ENCODE measurements at places on chromosomes 7 and 10.

- DNase-seq, result no peak
Measured at GRCh38 chr10:5512881-5513612, 11.7 kb upstream of the CALML3 start.

DNA sequence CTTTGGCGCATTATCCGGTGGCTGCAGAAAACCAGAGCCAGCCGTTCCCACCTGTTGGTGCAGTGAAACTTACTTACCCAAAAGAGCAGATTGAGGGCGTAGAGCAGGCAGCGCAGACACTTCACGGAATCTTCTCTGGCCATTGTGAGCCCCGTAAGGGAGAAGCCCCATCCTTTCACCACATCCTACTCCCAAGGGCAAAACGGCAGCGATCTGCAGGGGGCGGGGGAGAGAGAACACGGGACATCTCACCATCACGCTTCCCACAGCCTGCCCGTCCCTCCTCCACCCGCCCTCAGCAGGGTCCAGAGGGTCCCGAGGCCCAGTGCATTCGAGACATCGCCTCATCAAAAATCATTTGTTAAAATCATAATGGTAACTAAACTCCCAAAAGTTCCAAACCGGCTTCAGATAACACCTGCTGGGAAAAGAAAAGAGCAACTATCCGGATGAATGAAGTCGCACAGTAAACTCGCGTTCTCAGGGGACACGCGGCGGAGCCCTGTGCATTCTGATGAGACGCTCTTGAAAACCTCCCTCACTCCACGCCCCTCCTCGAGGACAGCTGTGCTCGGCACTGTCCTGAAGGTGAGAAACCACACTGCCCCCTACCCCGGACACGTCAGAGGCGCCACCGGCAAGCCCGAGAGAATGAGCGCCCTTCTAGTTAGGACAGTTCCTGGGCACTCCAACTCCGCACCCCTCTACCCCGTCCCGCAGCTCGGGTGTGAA, 1.2 kb downstream of the TSPAN12 start:
- DNase-seq, result no peak

DNA sequence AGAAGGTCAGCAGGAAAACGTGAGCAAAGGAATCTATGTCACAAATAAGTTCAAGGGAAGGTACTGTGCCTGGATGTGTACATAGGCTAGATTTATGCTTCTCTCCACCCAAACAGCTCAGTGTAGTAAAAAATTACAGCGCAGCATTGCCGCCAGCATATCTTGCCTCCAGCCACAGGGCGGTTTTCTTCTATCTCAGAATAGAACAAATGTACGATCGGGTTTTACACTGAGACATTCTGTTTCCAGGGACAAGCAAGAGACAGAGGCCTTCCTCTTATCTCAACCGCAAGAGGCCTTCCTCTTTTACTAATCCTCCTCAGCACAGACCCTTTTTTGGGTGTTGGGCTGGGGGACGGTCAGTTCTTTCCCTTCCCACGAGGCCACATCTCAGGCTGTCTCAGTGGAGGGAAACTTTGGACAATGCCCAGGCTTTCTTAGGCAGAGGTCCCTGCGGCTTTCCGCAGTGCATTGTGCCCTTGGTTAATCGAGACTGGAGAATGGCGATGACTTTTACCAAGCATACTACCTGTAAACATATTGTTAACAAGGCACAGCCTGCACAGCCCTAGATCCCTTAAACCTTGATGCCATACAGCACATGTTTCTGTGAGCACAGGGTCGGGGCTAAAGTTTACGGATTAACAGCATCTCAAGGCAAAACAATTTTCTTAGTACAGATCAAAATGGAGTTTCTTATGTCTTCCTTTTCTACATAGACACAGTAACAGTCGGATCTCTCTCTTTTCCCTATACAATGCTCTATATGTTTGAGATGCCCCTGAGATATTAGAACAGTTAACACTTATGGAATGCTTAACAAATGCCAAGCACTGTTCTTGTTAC, 11.6 kb upstream of the ABHD11 start:
- no peak for DNase-seq

DNA sequence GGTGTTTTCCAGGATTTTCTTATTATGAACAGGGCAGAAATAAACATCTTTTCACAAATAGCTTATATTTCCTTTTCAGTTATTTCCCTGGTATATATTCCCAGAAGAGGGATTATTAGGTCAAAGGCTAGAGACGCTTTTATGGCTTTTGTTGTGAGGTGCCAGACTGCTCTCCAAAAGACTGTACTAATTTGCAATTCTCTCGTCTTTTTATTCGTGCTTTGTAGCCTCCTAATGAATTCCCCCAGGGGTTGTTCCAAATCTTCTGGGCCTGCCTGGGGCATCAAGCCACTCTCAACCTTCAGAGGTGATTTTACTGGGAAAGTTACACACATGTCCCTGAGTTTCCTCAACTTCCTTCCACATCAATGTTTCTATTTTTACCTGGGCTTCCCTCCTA, 34.0 kb upstream of the R3HCC1L start:
- no peak for DNase-seq

- DNase-seq, result no peak
Measured at GRCh38 chr7:117401293-117402002, 25.8 kb downstream of the ASZ1 start.

DNA sequence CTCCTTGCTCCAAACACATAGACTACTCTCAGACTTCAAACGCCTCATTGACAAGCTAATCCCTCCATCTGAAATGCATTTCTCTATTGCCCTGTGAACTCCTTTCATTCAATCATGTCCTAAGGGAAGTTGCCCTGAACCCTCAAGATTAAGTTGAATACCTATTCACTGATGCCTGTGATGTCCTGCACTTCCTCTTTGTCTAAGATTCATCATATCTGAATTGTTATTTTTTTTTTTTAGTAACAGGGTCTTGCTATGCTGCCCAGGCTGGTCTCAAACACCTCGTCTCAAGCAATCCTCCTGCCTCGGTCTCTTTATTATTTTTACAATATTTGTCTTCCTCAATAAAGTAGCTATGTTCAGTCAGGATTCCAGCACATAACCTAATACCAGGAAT, 3.2 kb downstream of the PSMA2 start:
- DNase-seq, result no peak

DNA sequence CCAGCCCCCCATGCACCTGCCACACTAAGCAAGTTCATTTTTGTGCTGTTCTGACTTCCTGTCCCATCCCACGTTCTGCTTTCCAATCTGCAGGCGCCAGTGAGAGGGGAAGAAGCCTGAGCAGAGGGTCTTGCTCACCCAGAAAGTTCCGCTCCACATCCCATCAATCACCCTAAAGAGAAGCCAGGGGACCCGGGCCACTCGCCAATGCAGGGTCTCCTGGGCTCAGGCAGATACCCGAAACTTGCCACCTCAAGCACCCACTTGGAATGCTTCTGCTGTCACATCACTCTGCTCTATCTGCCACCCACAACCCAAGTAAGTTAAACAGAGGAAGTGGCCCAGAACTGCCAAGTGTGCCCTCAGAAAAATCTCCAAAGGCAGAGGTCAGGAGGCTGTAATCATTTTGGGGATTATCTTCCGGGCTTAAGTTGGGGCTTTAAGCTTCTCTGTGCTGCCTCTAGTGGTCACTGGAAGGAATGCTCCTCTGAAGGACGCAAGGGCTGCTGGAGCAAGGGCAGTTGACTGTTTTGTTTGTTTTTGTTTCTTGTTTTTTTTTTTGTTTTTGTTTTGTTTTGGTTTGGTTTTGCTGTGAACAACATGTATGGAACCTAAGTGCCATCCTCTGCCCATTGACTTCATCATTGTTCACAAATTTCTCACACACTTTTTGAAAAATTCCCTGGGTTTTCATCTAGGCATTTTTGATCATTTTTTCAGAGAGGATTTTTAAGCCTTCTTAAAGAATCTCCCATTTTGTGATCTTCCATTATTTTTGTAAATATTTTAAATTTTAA, 25.5 kb downstream of the PRR15 start:
- no peak for DNase-seq

DNA sequence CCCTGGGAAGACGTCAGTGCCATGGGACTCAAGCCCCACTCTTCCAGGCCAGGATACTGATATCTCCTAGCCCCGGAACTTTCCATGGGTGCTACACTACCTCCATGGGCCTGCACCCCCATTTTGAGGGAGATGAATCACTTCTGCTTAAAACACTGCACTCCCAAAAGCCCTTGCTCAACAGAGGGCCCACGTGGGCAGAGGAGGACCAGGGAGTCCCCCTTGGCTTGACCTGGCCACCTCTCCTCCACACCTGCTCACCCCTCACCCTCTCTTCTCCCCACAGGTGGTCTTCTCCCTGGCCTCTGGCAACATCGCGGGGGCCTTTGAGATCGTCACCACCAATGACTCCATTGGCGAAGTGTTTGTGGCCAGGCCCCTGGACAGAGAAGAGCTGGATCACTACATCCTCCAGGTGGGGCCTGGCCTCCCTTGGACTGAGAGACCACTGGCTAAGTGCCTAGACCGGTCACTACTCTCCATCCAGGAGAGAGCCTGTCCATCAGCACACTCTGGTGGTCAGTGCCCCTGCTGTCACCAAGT, 19.9 kb upstream of the C10orf105 start:
- no peak for DNase-seq

DNA sequence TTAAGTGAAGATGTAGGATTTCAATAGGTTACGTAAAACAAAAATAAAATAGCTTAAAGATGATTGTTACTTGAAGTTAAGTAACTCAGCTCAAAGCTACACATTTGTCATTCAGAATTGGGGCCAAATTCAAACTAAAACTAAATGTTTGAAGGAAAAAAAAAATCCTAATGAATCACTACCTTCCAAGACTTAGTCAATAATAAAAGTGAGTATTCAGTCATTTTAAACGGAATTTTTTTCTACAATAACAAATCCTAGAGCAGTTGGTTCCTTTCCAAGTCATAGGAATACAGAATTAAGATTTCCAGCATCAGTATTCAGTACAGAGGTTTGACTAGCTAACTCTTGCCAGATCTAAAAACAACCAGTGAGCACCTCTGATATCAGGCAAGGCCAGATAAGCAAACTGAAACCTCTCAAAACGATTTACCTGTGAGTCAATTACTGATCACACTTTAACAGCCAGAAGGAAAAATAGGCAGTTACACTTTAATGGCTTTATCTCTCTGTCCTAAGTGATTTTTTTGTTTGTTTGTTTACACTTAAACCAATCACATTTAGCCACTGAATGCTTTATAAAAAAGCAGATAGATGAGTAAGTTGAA, 669.8 kb upstream of the ANKRD30A start:
- no peak for DNase-seq

- DNase-seq, result no peak
Measured at GRCh38 chr10:62681211-62681940, 123.1 kb upstream of the ADO start.

DNA sequence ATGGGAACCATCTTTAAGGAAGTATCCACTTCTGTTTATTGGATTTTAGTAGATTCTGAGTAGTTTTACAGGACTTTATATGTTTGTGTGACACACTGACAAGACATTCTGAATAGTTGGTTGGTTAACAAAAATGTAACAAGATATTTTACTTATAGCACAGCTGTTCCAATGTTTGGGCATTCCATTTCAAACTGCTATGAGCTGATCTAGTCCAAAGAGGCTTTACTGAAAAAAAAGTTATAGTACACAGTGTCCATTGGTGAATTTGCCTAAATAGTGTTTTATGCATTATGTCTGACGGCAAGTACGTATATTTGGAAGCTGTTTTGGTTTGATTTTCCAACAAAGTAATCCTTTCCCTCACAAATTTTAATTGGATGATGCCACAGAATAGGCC, 99.1 kb downstream of the SAMD9 start:
- no peak for DNase-seq

GRCh38 chr10:129372172-129372571, 94.9 kb upstream of the MGMT start:
- no peak for DNase-seq

GRCh38 chr7:106056513-106057203, 55.5 kb downstream of the SYPL1 start:
- no peak for DNase-seq

GRCh38 chr7:12794722-12795302, 107.4 kb downstream of the ARL4A start:
- DNase-seq, result no peak

- DNase-seq, result no peak
Measured at GRCh38 chr10:23514321-23514720, 75.4 kb downstream of the OTUD1 start.

- DNase-seq, result no peak
Measured at GRCh38 chr10:99297033-99297432, 32.1 kb upstream of the CNNM1 start.

DNA sequence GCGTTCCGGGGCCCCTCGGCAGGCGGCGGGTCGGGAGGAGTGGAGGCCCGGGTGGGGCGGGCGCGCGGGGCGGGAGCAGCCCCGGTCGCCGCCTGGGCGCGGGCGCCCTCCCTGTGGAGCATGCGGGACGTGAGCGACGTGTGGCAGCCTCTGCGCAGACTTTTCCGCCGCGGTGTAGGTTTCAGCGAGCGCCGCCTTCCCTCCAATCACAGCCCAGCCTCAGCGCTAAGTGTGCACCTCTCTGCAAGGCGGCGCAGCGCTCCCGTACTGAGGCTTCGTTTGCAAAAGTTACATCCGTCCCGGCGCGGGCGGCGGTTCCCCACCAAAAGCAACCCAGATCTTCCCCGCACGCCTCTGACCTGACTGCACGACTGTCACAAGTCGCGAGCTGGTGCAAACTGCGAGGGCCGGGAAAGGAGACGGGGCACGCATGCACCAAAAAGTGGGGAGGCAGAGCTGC, 1.2 kb upstream of the PFKFB3 start:
- peak; percentile 53 for DNase-seq

- DNase-seq, result no peak
Measured at GRCh38 chr10:22606164-22606614, 108.2 kb downstream of the PIP4K2A start.

DNA sequence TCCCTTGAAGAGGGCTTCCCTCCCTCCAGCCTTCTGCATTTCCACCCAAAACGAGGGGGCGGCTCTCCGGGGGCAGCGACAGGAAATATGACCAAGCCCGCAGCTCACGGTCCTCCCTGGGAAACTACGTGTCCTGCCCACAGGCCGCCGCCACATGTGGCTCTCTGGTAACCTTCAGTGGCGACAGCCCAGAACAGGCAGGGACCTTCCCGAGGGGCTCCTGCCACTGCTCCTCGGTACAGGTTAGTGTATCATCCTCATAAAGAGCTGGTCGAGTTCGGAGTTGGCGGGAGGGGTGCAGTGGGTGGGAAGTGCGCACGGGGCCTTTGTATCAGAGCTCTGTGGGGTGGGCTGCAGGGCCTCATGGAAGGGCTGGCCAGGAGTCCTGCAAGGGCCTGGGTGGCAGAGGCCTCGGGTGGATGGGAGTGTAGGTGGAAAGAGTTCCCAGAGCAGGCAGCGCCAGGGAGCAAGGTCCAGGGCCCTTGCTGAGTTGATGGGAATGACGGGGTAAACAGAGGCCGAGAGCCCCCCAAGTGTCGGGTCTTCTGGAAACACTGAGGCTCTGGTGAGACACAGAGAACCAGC, 66.0 kb downstream of the TCERG1L start:
- no peak for DNase-seq

Measured in HS-5 (cell line).